ENCODE measurements at places on chromosomes 4 and X.

- DNase-seq, result no peak
Observed at GRCh38 chr4:185243879-185244278, 34.5 kb downstream of the SNX25 start.

- DNase-seq, result no peak
Observed at GRCh38 chr4:26365537-26366150, 44.8 kb downstream of the RBPJ start.

- DNase-seq, result no peak
Observed at GRCh38 chr4:7397206-7398103, 37.3 kb downstream of the PSAPL1 start.

DNA sequence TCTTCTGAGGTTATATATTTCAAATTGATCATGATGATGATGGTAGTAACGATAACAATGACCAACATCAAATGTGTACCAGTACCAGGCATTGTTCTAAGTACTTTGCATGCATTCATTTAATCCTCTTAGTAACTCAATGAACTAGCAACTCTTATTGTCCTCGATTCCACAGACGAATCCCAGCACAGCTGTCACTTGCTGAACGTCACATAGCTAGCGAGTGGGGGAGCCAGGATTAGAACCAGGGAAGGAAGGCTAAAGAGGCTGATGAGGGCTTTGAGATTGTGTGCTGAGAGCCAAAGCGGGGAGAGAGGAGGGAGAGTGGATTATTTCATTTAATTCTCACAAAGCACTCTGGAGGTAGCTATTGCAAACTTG, 103.6 kb downstream of the PHOX2B start:
- no peak for DNase-seq

DNA sequence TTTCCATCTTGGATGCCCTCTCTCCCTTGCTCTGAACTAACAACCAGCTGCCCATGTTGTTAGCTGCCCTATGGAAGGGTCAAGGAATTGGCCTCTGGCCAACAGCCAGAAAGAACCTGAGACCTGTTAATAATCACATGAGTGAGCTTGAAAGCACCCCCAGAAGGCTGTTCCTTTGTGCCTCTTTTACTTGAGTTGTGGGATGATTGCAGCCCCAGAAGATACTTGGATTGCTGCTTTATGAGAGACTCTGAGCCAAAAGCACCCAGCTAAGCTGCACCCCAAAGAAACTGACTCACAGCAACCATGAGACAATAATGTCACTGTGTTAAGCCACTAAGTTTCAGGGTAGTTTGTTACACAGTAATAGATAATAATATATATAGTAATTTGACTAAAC, 73.3 kb downstream of the FRYL start:
- DNase-seq, result no peak

DNA sequence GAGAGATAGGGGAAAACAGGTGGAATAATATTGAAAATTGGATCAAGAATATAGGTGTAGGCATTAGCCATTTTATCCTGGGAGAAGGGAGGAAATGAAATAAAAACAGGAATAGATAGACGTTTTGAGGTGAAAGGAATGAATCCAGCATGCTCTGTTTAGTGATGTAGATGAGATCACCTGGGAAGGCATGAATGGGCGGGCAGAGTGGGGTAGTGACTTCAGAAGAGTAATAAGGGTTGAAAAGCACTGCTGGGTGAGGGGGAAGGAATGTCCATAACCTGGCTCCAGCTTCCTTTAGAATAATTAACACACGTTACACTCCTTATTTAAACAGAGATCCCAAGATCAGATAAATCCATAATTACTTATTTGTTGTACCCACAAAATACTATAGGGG, 191.1 kb upstream of the ANXA3 start:
- DNase-seq, result no peak

GRCh38 chr4:174717828-174718227, 111.2 kb downstream of the GLRA3 start:
- no peak for DNase-seq

- DNase-seq, result no peak
Observed at GRCh38 chr4:6372649-6373525, 99.5 kb downstream of the PPP2R2C start.

DNA sequence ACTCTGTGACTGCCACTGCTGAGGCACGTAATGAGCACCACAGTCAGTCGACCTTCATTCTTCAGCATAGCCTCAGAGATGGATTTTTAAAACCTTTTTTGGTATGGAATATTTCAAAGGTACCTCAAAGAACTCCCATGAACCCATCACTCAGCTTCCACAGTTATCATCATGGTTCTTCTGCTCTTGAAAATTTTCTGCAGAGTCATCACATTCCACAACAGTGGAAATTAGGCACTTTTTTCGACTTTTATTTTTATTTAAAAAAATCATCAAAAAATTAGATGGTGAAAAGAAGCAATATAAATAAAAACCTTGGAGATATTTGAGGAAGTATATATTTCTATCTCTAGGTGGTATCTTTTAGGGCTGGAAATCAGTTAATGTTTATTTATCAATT, 37.5 kb downstream of the TBC1D19 start:
- DNase-seq, result no peak

GRCh38 chrX:68936126-68936525, 107.3 kb downstream of the EFNB1 start:
- no peak for DNase-seq

DNA sequence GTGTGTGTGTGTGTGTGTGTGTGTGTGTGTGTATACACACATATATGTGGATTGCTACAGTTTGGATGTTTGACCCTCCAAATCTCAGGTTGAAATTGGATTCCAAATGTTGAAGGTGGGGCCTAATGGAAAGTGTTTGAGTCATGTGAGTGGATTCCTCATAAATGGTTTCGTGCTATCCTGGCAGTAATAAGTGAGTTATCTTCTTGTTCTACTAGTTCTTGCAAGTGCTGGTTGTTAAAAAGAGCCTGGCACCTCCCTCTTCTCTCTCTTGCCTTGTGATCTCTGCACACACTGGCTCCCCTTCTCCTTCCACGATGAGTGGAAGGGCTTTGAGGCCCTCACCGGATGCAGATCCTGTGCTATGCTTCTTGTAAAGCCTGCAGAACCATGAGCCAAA, 344.1 kb downstream of the SH2D1A start:
- no peak for DNase-seq

GRCh38 chrX:65581661-65582339, 47.2 kb upstream of the LAS1L start:
- DNase-seq, result peak; percentile 45

DNA sequence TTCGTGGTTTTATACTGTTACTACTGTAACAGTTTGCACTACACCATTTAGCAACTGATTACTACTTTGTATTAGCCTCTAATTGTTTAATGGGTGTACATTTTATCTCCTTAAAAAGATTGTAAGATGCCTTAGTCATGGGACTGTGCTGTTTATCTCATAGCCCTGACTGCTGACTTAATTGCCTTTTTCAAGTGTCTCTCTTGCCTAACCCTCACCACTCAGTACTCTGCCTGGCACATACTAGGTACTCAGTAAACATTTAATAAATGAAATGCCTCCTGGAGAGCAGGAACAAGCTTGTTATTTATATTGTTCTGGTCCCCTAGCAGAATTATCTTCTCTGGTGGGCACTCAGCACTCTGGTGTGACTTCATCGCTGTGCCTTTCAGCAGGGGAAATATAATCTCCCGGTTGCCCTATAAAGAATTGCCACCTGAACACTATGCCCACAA, 1.7 kb upstream of the STIM2 start:
- DNase-seq, result no peak

DNA sequence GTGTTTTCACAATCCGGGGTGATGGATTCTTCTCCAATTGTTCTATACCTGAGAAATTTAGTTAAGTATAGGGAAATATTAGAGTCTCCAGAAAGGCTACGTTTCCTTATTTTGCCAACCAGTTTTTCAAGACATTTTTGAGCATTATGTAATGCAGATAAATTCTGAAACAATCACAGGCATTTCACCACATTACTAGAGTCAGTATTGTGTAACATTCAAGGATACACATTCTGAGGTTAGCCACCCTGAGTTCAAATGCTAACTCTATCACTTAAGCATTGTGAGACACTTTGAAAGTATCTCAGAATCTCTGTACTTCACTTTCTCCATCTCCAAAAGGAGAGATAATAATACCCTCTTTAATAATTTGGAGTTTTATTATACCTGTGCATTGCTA, 10.6 kb downstream of the SULT1B1 start:
- DNase-seq, result no peak

- no peak for DNase-seq
Observed at GRCh38 chr4:63085091-63085490, 1324.2 kb downstream of the TECRL start.

- no peak for DNase-seq
Observed at GRCh38 chrX:131725001-131725654, 181.3 kb downstream of the OR13H1 start.

- no peak for DNase-seq
Observed at GRCh38 chrX:120999413-120999812, 13.9 kb upstream of the CT47A1 start.

GRCh38 chr4:153218961-153219360, 14.7 kb downstream of the TRIM2 start:
- no peak for DNase-seq

- DNase-seq, result no peak
Observed at GRCh38 chrX:2484256-2484655, 16.5 kb downstream of the DHRSX start.

- DNase-seq, result no peak
Observed at GRCh38 chrX:134396174-134396573, 63.8 kb upstream of the HPRT1 start.

DNA sequence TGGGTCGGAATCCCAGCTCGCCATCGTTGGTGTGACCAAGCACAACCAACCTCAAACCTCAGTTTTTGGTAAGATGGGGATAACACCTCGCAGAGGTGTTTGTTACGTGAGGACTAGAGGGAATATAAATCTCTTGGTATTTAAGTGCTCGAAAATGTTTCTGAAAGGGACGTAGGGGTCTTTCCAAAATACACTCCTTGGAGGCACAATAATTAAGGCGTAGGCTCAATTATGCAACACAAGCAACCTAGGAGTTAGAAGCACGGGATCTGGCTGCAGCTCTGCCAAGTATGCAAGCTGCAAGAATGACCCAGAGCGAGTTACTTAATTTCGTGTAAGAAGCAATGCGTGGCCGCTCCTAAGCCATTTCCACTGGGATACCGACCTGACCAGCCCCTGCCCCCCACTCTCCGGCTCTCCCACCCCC, 552 bp downstream of the ADH5 start:
- DNase-seq, result no peak

DNA sequence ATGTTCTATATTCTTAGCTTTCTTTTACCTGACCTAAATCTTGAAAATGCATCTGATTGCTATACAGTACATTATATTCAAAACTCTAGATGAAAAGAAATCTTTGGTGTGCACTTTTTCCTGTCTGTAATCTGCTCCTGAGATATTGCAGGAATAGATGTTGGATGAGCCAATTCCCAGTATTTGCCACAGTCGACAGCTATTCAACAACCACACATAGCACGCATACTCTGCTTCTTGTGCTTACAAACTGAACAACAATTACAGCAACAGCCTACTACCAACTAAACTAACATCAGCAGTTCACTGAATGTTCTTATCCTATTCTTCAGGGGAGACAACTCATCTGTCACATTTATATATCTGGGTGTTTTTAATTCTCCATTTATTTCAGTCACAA, 573.9 kb upstream of the GRID2 start:
- no peak for DNase-seq

GRCh38 chr4:145883101-145883694, 55.4 kb downstream of the ZNF827 start:
- DNase-seq, result no peak

DNA sequence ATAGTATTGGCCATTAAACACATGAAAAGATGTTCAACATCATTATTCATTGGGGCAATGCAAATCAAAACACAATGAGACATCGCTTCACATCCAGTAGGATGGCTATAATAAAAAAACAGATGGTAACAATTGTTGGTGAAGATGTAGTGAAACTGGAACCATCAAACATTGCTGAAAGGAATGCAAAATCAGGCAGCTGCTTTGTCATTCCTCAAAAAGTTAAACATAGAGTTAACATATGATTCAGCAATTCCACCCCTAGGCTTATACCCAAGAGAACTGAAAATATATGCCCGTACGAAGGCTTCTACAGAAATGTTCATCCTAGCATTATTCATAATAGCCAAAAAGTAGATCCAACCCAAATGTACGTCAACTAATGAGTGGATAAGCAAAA, 144.0 kb upstream of the NAP1L5 start:
- no peak for DNase-seq

- DNase-seq, result no peak
Observed at GRCh38 chrX:110414679-110415439, 56.2 kb downstream of the RTL9 start.

DNA sequence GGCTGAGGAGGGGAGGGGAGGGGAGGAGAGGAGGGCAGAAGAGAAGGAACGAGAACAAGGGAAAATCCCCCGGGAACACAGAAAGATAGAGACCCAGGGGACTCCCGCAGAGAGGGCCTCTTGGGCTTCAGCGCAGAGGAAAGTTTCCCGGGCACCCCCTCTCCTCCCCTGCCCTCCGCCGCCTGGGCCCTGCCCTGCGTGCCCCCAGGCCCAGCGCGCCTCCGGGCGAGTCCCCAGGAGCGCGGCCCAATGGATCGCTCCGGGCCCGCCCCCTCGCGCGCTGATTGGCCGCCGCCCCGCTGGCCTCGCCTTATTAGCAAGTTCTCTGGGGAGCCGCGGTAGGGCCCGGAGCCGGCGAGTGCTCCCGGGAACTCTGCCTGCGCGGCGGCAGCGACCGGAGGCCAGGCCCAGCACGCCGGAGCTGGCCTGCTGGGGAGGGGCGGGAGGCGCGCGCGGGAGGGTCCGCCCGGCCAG, at the start of gene MSX1:
TSS of gene MSX1 (plus strand) at position 341 of the 474 bp plus-strand sequence. CDS start 235 bp downstream, outside the sequence.
- DNase-seq, result no peak

DNA sequence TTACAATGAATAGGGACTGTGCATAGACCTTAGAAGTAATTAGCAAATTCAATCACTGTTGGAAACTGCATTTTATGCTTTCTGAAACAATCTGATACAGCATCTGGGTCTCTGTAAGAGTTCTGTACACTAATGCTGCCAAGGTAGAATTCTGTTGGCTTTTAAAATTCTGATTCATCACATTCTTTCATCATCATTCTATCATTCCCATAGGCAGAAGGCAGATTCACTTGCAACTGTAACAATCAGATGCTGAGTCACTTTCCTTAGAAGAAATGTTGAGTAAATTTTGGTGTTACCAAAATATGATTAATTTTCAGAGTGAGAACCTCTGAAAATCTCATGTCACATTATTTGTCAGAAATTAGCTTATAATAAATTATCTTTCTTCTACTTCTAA, 267.2 kb downstream of the MAPK10 start:
- DNase-seq, result no peak

DNA sequence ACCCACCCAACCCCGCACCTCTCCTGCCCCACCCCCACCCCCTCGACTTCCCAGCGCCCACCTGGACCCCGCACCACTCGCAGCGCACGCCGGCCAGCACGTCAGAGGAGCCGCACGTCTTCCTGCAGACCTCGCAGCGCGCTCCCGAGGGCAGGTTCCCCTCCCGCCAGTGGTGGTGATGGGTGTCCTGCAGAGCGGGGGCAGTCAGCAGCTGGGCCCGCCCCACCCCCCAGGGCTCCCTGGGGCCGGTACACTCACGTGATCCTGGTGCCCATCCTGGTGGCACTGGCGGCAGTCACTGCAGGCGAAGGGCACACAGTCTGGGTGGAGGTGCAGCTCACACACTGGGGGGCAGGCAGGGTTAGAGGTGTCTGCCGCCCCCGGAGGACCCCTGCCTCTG, 5.1 kb downstream of the DGKQ start:
- DNase-seq, result no peak
